Cardiac muscle cell (in vitro differentiated cells and primary cell): ENCODE measurements at places on chromosomes 5 and 9. TPM values are rescaled to one million over a fixed set of nuclear protein-coding genes. Genes with fewer than 3 reads are reported as not detected.

- DNase-seq = no peak
Observed at GRCh38 chr5:113520429-113520828, 6.9 kb downstream of the YTHDC2 start.

- peak; percentile 82 for DNase-seq
Observed at GRCh38 chr9:130689937-130690700, 3.5 kb upstream of the EXOSC2 start.

ADRB2 gene
- total RNA-seq = 7.5 and 10.9 TPM in 2 replicates

GRCh38 chr5:114434396-114435219 lies 72.7 kb downstream of the KCNN2 start:
- DNase-seq = no peak

GRCh38 chr5:64229163-64229774 lies 63.6 kb downstream of the RNF180 start:
- peak; percentile 60 for DNase-seq

DNA sequence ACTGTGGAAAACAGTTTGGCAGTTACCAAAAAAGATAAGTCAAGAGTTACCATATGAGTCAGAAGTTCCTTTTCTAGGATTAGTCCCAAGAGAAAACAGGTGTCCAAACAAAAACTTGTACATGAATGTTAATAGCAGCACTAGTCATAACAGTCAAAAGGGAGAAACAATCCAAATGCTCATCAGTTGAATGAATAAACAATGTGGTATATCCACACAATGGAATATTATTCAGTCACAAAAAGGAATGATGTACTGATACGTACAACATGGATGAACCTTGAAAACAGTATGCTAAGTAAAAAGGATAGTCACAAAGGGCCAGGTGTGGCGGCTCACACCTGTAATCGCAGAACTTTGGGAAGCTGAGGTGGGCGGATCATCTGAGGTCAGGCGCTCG lies 7.9 kb downstream of the ZNF510 start:
- DNase-seq = no peak

- DNase-seq = peak; percentile 67
Observed at GRCh38 chr9:120733190-120733589, 18.9 kb upstream of the MEGF9 start.

FXN gene
- total RNA-seq = 14.4 and 20.6 TPM in 2 replicates

ZNF454 gene
- 0.92 TPM in 1 of 2 replicates, not detected in the other for total RNA-seq

GRCh38 chr5:79578876-79579275 lies 33.4 kb upstream of the TENT2 start:
- DNase-seq = no peak

GRCh38 chr9:92706218-92706940 lies 36.4 kb upstream of the IPPK start:
- peak; percentile 39 for DNase-seq

TCERG1 gene
- total RNA-seq = 48.0 and 122 TPM in 2 replicates

DNA sequence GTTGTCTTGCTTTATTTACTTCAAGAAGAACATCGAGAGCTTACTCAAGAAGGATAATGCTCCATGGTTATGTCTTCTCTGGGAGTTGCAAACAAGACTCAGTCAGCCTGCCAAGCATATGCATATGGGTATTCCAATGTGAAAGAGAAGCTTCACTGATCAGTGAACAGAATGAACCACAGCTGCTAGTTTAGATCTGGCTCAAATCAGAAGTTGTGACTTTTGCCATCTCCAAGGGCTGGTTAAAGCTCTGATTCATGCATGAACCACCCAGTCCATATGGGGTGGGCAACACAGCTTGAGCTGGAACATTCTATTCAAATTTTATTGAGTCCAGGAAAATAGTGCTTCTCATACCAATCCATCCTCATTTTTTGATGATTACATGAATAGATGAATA lies 50.0 kb downstream of the ATPSCKMT start:
- DNase-seq = no peak

DNA sequence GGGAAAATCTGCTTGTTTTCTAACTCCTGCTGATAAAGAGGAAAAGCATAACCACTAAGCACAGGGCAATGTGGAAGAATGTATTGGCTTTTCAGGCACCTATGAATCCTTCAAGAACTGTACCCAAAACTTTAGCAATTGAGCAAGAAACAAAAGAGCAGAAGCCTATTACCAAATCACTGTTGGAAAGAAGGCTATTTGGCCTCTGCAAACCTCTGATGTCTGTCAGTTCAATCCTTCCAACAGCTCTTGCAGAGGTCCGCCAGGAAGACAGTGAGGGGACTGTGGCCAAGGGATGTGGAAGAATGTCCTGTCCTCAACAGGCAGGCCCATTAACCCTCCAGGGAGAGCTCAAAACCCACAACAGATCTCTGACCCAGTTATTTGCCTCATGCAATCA lies 328.6 kb downstream of the ENC1 start:
- DNase-seq = no peak

DNA sequence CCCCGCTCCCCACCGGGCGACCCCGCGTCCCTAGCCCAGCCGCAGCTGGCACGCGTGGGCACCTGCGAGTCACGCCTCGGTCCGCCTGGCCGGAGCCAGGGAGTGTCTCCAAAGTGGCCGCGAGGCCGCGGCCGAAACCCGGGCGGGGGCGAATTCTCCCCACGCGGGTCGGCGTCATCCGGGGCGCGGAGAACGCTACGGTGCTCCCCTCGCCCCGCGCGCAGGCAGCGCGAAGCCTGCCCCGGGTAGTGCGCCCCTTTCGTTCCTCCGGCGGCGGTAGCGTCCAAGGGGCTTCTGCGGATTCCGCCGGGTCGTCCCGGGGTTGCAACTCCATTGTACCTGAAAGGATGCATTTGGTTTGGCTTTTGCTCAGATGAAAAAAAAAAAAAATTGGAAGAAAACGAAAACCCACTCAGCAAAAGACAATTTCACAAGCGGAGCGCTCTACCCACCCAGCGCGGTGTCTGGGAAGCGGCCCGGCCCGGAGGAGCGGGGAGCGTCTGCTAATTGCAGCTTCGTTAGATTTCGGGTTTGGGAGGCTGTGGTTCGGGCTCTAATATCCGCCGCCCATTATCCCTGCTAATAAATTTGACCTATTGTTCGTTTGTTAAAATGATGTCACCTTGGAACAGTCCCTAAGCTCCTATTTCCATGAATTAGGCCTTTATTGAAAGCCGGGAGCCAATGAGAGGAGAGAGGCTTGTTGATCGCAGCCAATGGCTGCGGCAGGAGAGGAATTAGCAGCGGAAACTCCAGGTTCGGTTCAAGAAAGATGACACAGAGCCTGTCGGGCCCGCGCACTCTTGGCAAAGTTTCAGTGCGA lies at the start of gene TLX3:
Gene TLX3 (plus strand): TSS at position 796 of the 823 bp plus-strand sequence. CDS start 118 bp downstream, outside the sequence.
- peak; percentile 22 for DNase-seq

DNA sequence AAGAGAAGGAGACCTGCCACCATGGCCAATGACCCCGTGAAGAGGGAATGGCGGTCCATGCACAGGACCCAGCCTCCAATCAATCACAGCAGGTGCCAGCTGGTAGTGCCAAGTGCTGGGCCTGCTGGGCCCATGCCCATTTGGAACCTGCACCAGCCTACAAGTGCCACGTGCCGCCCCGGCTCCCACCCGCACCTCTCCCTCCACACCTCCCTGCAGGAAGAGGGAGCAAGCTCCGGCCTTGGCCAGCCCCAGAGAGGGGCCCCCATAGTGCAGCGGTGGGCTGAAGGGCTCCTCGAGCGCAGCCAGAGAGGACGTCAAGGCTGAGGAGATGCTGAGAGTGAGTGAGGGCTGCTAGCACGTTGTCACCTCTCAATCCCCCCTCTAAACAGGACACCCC lies 37.8 kb upstream of the NPR3 start:
- DNase-seq = no peak

PKD2L2 gene
- total RNA-seq = not detected in 2 replicates

GRCh38 chr5:142032747-142033631 lies 20.2 kb upstream of the GNPDA1 start:
- DNase-seq = peak; percentile 57

DNA sequence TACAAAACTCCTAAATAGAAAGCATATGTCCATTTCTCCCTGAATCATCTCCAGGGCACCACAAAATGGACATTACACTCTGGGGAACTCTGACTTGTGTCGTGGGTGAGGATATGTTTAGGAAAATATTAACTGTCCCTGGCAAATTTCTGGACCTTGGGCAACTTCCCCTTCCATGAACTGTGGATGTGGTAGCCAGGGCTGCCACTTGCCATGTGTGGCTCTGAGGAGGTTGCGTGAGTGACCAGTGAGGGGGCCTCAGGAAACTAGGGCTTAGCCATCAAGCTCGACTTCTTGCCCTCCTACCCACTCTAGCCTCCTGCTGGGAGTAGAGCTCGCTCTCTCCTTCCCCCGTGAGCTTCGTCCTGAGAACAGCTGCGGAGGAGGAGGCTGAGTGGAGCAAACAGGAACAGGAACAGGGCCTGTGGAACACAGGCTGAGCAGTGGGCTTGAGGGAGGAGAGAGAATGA lies 13.8 kb upstream of the STC2 start:
- no peak for DNase-seq

CTSV gene
- total RNA-seq = 29.0 and 33.9 TPM in 2 replicates

GRCh38 chr9:124347206-124347967 lies 67.9 kb downstream of the PSMB7 start:
- no peak for DNase-seq

GRCh38 chr9:129879991-129880653 lies 44.9 kb downstream of the USP20 start:
- DNase-seq = no peak

DNA sequence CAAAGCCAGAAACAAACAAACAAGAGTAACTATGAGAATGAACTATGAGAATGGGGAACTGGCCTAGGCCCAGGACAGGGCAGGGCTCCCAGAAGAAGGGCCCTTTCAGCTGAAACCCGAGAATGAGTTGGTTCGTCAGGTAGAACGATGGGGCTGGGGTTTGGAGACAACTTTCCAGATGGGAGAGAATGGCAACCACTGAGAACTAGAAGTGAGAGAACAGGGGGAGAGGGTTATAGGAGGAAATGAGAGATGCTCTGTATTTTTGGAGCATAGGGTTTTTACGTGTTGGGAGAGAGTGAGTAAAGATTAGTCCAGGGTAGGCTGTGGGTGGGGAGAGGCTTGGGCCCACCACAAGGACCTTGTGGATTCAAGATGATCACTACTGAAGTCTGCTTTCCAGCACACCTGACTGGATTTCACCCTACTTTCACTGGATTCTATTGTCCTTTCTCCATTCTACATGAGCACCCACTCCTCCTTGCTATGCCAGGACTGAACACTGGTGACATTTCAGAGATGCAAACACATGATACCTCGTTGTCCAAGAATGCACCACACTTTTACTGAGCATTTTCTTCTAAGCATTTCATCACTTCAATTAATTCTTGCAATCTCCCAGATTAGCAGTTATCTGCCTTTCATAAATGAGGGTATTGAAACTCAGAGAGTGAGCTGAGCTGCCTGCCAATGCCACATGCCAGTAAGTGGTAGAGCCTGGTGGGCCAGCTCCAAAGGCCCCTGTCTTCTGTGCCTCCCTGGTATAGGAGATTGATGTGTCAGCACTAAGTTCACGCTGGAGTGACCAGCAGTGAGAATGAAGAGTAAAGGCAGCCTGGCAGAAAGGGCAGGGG lies 3.2 kb upstream of the TMEM268 start:
- no peak for DNase-seq

DNA sequence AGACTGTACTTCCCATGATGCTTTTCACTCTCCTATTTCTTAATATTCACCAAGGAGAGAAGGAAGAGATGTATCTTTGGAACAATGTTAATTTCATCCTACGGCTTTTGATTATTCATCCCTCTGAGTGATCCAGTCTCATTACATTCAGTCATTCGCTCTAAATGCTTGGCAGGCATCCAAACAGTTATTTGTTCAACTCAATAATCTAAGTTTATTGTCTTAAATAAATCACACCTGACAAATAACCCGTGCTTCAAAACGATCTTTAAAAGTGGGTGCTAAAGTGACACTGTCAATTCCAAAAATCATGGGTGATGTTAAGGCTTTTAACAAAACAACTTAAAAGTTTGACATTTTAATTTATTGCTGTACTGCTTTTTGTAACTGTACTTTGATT lies 233.1 kb downstream of the RASEF start:
- DNase-seq = no peak

- no peak for DNase-seq
Observed at GRCh38 chr9:126454795-126455194, 128.2 kb downstream of the MVB12B start.

C5orf34 gene
- total RNA-seq = 1.0 and 3.7 TPM in 2 replicates

PPIP5K2 gene
- total RNA-seq = 15.5 and 28.2 TPM in 2 replicates

DNA sequence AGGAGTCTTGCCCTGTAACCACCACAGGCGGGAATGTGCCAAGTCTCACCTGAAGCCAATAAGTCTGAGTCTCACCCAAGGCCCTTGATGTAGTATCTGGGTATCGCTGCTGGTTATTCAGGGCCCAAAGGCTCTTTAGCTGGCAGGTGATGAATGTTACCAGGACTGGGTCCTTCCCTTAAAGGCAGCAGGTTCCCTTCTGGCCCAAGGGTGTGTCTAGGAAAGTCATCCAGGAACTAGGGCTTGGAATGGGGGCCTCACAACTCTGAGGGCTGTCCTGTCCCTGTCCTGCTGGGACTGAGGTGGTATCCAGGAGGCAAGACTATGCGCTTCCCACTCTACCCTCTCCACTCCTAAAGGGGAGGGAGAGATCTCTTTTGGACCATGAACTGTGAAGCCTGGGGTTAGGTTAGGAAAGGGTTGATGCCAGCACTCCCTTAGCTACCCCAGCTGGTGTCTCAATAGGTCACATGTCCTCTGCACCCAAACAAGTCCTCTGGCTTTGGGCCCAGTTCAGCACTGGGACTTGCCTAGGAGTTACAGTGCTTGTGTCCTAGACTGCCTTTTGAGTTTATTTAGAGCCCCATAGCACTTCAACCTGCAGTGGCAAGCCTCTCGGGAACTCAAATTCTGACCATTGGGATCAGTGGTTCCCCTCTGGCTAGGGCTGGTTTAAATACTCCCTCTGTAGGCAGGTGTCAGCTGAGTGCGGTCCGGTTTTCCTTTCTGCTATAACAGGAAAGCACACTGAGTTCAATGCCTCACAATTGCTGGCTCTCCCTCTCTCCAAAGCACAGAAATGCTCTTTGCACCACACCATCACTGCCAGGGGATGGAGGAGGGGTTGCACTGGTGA lies 22.5 kb upstream of the RANBP3L start:
- no peak for DNase-seq

NTNG2 gene
- total RNA-seq = 3.1 and 3.5 TPM in 2 replicates

CBY3 gene
- 0.18 TPM in 1 of 2 replicates, not detected in the other for total RNA-seq

KIF24 gene
- 2.7 and 5.8 TPM in 2 replicates for total RNA-seq

DNA sequence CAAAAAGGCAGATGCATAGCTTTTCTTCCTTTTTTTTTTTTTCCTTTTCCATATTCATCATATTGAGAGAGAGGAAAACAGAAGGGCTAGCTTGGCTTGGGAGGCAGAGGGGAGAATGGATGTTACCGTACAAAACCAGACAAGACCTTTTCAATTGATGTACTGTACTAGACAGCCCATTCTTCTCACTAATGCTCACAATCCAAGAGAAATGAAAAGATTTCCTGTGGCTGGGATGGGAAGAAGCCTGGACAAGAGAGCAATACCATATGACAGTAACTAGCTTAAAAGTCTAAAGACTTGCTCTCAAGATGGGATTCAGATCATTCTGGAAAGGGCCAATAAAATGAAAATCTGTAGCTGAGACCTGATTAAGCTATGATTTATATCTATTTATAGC lies 3.4 kb downstream of the CEMIP2 start:
- DNase-seq = no peak
